ENCODE measurements at places on chromosomes 11 and 22. TPM values are rescaled to one million over a fixed set of nuclear protein-coding genes. Genes with fewer than 3 reads are reported as not detected.

Gene RIMBP3C
- total RNA-seq = 0.15 TPM

Gene RDX
- total RNA-seq = 53.7 TPM

Gene ST14
- 9.9 TPM for total RNA-seq

Gene EMID1
- total RNA-seq = 2.3 TPM

DNA sequence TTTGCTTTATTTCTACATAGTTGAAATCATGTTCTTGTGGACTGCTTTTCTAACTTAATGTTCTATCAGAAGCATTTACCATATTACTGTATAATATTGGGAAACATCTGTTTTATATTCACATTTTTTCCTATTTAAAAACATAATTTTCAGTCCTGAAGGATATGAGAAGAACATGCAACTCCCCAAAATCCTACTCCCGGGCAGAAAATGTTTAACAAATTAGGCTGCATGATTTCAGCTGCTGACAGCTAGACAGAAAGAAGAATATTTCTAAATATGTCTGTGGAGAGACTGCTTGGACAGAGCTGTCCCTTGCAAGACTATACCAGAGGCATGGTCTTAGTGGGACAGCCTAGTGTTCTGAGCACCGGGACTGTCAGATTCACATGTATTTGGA is 15.7 kb upstream of the AMPD3 start:
- no peak for DNase-seq

- DNase-seq = no peak
Measured at GRCh38 chr11:87859636-87860035, 315.6 kb downstream of the RAB38 start.

- DNase-seq = no peak
Measured at GRCh38 chr11:130585545-130585944, 137.1 kb downstream of the ADAMTS15 start.

DNA sequence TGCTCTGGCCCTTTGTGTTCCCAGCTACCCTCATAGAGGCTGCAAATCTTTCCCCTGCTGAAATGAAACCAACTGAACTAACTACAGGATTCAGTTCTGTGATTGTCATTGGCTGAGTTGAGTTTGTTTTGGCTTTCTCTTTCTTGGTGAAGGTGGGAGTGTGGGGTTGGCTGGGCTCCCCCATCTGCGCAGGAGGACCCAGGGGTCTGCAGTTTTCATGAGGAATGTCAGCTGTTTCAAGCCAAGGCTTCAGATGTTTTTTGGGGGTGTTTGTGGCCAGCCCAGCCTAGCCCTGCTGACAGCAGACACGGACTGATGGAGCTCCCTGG is 34.0 kb downstream of the LRP5 start:
- DNase-seq = no peak

All from breast epithelium (tissue), 4 donors.